ENCODE measurements at places on chromosomes 12 and 14.

- no peak for DNase-seq
Measured at GRCh38 chr12:14665354-14666348, 30.7 kb downstream of the GUCY2C start.

GRCh38 chr14:56902385-56902784, 92.1 kb upstream of the OTX2 start:
- DNase-seq, result no peak

DNA sequence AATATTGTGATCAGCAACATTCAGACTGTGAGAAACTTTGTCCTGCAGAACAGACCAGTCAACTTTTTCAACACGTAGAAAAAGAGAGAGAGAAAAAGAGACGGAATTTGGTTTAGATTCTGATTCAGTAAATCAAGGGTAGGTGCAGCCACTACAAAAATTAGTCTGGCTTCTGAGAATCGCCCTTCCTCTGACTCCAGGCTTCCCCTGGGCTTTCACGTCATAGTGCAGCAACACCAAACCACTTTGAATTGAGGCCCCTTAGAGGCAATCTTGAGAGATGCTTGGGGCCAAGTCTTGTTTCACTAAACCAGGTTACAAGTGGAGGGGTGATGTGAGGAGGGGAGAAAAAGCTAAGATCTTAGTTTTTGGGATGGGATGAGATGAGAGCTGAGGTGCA, 37.5 kb upstream of the PTGR2 start:
- DNase-seq, result no peak

- peak; percentile 71 for DNase-seq
Measured at GRCh38 chr12:754851-755562, 2.6 kb downstream of the WNK1 start.

DNA sequence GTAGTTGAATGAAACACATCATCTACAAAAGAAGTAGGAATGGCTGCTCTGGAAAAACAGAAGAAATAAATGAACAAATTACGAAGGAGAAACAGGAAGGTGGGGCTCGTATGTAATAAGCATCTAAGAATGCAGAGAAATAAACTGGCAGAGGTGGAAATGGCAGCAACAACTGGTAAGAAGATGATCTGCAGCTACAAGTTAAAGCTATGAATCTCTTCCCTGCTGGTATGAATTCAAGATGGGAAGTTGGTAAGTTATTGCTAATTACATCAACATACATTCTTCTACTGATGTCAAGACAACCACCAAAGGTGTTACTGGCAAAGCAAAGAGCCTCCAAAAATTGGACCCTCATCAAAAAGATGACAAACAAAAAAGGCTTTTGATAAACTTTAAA, 59.8 kb downstream of the HECTD4 start:
- no peak for DNase-seq

DNA sequence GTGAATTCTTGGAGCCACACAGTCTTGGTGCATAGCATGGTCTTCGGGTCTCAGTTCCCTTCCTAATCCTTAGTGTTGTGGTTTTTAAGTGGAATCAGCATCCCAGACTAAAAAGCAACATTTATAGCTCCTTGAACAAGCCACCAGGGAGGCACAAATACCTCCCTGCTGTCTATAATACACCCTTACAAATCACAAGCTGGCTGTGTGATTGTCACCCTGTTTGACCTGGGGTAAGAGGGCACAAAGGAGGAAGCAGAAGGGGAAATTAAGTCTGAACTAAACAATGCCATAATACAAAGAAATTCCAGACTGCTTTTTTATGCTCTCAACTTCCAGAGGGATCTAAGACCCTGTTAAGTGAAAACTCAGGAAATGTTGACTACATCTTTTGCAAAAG, 7.7 kb upstream of the MMP19 start:
- no peak for DNase-seq

GRCh38 chr12:50740307-50740706, 23.6 kb upstream of the ATF1 start:
- DNase-seq, result no peak

- no peak for DNase-seq
Measured at GRCh38 chr12:96015672-96016071, 19.5 kb upstream of the HAL start.

DNA sequence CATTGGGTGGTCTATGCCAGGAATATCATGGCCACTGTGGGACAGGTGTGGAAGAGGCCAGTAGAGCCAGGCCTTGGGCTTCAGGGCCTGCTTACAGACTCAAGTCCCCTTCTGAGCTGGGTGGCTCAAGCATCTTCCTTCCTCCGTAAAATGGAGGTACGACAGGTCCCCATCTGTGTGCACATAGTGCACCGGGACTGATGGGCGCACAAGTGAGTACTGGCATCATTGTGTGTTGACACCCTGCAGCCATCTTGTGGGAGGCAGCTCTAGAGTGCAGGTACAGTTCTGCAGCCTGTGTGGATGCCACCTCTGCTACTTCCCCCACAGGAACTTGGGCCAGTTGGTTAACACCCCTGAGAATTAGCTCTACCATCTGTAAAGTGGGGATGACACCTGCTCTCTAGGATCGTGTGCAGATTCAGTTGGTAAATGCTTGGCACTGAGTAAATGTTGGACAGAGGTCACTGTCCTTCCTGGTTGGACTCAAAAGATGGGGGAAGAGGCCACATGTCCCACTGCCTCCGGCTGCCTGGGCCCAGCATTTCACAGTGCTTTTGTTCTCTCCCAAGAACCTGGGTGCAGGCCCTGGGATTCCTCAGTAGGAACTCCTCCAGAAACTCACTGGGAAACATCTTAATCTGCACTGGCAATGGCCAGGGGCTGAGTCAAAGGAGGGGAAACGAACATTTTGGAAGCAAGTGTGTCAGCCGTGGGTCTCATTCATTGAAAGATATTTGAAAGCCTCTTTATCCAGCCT, 70.6 kb downstream of the C14orf132 start:
- no peak for DNase-seq

GRCh38 chr14:32666308-32666707, 272.4 kb upstream of the NPAS3 start:
- DNase-seq, result no peak

DNA sequence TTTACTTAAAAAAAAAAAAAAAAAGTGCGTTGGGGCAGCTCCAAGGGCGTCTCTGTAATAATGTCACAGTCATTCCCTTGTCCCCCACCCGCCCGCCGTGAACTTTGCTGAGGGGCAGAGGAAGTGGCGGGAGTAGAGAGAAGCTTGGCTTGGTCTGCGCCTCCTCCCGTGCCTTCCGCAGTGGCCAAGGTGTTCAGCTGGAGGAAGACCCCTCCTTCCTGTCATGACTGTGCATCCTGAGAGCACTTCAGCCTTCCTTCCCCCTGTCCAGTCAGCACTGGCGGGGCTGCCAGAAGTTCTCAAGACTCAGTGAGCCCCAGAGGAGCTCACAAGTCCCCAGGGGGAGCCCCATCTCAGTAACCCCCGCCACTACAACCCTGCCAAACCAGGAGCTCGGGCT, 32.2 kb downstream of the AACS start:
- no peak for DNase-seq

DNA sequence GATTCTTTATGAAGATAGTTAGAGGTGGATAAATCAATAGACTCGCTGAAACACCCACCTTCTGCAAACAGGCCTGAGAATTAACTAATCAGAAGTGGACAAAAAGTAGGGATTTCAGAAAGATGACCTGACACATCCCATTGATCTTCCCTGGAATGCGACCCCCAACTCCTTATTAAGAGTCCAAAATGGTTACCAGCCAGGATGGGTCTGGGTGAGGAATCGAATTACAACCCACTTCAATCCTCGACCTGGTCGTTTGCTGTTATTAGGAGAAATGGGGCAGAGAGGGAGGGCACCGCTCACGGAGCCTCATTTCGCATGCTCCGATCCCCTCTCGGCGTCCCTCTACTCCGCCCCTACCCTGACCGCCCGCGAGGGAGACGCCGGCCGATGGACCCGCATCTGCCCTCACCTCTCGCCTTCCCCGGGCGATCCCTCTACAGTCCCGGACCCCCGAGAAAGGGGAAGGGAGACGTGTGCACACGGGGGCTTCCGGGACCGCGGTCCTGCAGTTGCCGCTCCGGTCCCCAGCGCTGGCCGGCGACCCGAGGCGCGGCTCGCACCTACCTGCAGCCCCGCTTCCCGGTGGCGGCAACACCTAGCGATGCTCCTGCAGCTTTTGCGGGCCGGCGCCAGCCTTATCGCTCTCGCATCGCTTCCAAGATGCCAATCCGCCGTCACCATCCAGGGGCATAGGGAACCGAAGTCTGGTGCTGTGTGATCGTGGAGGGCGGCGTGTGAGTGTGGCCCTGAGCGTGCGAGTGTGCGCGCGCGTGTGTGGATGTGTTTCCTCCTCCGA, 69.3 kb upstream of the USP15 start:
- DNase-seq, result no peak

GRCh38 chr12:94171595-94171930, 23.2 kb downstream of the PLXNC1 start:
- no peak for DNase-seq

DNA sequence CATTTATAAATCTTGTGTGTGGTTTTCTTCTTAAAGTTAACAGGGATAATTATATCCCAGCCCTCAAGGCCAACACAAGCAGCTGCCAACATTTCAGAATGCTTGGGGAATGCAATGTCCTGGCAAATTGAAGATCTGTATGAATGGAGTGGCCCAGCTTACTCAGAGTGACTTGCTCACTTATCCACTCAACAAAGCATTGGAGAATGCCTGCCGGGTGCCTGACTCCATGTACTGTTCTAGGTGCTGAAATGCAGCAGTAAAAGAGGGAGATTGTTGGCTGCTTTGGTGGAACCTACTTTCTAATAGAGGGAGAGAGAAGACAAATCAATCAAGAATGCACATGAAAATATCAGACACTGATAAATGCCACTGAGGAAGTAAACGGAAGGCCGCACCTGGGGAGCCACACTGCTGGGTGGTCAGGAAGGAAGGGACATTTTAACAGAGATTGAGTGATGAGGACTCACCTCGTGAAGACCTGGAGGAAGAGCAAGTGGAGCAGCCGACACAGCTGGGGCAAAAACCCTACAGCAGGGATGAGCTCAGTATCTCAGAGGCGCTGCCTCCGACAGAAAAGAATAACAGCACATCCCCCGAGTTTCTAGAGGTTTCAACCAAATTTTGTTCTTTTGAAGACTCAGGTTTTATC, 61.2 kb upstream of the VASH1 start:
- DNase-seq, result no peak

DNA sequence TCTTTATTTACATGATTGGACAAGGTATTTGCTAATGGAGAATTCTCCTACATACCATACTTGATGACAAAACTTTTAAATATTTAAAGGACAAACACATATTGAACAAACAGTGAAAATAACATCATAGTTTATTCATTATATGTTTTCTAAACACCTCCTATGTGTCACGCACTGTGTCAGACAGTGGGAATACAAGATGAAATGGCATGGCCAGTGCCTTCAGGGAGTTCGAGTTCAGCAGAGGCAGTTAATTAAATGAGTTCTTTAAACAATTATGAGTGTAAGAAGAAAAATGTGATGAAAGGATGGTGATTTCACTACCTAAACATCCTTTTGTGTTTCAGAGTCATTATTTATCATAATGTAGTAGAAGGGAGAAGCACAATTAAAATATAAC, 159.8 kb downstream of the KCNH5 start:
- DNase-seq, result no peak

DNA sequence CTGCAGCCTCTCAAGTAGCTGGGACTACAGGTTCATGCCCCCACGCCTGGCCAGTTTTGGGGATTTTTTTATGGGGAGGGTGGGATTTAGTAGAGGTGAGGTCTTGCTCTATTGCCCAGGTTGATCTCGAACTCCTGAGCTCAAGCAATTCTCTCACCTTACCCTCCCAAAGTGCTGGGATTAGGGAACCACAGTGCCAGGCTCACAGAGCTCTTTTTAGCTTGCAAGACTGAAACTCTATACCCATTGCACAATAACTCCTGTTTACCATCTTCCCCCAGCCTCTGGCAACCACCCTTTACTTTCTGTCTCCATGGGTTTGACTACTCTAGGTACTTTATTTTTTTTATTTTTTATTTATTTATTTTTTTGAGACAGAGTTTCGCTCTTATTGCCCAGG, 25.7 kb upstream of the CDK17 start:
- DNase-seq, result no peak

GRCh38 chr14:103346286-103346685, 12.2 kb downstream of the EIF5 start:
- no peak for DNase-seq

DNA sequence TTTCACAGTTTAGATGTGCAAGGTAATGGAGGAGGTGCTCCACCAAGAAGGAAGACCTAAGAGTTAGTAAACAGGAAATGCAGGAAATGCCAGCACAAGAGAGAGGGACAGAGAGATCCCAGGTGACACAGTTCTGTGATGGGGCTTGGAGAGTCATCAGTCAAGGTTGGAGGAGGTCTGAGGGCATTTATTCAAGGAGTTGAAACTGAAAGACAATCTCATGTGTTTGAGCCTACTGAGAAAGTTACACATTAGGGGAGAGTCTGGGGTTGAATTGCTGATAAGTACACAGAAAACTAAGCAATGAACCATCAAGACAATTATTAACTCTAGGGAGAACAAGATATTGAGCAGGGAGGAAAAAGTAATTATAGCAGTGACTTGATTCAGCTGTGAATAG, 138.5 kb downstream of the ANO6 start:
- no peak for DNase-seq

- DNase-seq, result no peak
Measured at GRCh38 chr14:97177016-97177415, 379.8 kb downstream of the VRK1 start.

DNA sequence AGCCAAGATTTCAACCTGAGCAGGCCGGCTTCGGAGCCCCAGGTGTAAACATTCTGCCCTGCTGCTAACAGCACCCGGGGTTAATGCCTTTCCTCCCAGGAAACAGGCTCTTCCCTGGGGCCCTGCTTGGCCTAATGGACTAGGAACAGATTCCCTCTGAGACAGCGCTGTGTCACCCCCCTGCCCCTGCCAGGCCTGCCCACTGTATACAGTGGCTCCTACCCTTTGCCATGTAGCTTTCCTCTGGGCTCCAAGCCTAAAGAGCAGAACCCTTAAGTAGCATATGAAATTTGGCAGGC, 28.3 kb upstream of the BCDIN3D start:
- DNase-seq, result no peak

DNA sequence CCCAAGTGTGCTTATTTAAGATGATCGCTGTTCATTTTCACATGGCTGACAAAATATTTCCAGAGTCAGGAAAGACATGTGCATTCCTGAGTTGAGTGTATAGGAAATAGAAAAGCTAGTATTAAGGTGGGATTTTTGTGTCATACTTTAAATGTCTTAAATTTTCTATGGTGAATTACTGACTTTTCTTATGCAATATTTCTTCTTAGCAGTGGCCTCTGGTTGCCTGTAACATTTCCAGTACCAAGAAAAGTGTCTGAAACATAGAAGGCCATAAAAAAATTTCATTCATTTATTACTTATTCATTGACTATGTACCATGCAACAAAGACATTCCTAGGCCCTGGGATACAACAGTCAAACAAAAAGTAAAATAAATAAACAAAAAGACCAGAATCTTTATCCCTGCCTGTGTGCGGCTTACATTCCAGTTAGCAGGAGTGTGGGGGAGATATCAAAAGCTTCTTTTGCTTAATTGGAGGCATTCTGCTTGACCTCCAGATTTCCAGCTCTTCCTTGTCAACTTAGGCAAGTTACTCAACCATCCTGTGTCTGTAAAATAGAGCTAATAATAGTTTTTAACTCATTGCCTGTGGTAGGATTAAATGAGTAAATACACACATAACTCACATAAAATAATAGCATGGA, 216.3 kb upstream of the FLRT2 start:
- DNase-seq, result no peak
